ENCODE measurements at places on chromosomes 12 and 14. TPM values are rescaled to one million over a fixed set of nuclear protein-coding genes. Genes with fewer than 3 reads are reported as not detected.

The PSMD9 gene
- total RNA-seq: 127 TPM

The ANO4 gene
- total RNA-seq: 0.25 TPM

The PRB2 gene
- not detected for total RNA-seq

The NANOG gene
- not detected for total RNA-seq

The FBXW8 gene
- 9.7 TPM for total RNA-seq

The KRT74 gene
- total RNA-seq: not detected

The SLC8A3 gene
- total RNA-seq: not detected

The RACGAP1 gene
- total RNA-seq: 54.1 TPM

The GLS2 gene
- total RNA-seq: not detected

The SRRM4 gene
- not detected for total RNA-seq

The AKAP3 gene
- 1.3 TPM for total RNA-seq

The BEGAIN gene
- 0.20 TPM for total RNA-seq

The PYGL gene
- 79.2 TPM for total RNA-seq

Measured in mammary microvascular endothelial cell (primary cell).